ENCODE measurements at places on chromosomes 5 and 9.

GRCh38 chr9:17622141-17622540, 43.3 kb downstream of the SH3GL2 start:
- no peak for DNase-seq

DNA sequence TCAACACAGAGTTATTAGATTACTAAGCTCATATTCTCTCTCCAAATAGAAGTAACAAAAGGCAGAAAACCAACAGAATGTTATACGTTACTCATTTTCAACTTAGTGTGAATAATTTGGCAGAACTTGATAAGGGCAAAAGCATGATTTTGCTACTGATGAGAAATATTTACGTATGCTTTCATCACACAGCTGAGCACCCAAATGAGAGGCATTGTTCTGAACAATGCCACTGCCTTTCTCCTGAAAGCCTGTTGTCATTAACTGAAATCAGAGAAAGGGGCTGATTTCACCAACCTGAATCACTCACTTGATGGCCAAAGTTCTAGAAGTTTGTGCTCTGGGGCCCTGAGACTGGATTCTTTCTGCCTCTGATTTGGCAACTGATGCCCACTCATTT, 367.5 kb upstream of the PTGER4 start:
- DNase-seq: no peak

DNA sequence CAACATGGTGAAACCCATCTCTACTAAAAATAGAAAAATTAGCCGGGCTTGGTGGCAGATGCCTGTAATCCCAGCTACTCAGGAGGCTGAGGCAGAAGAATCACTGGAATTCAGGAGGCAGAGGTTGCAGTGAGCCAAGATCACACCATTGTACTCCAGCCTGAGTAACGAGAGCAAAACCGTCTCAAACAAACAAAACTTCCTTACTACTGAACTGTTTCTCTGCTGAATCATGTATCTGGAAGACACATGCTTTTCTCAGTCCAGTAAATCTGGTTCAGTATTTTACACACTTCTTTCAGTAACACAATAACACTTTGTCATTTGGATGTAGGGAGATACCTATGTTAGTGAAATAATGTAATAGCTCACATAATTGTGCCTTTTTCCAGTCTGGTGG, 7.9 kb downstream of the TRMT10B start:
- DNase-seq: peak; percentile 60

DNA sequence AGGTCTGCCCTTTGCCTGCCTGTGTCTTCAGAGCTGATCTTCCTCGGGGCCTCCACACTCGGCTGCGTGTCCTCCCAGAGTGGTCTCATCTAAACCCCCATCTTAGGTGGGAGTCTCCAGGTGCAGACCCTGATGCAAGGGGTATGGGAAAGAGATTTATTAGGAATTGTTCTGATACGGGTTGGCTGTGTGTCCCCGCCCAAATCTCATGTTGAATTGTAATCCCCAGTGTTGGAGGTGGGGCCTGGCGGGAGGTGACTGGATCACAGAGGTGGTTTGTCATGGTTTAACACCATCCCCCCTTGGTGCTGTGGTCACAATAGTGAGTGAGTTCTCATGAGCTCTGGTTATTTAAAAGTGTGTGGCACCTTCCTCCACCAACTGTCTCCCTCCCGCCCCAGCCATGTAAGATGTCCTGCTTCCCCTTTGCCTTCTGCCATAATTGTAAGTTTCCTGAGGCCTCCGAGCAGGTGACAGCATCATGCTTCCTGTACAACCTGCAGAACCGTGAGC, 208.4 kb downstream of the AOPEP start:
- DNase-seq: no peak

DNA sequence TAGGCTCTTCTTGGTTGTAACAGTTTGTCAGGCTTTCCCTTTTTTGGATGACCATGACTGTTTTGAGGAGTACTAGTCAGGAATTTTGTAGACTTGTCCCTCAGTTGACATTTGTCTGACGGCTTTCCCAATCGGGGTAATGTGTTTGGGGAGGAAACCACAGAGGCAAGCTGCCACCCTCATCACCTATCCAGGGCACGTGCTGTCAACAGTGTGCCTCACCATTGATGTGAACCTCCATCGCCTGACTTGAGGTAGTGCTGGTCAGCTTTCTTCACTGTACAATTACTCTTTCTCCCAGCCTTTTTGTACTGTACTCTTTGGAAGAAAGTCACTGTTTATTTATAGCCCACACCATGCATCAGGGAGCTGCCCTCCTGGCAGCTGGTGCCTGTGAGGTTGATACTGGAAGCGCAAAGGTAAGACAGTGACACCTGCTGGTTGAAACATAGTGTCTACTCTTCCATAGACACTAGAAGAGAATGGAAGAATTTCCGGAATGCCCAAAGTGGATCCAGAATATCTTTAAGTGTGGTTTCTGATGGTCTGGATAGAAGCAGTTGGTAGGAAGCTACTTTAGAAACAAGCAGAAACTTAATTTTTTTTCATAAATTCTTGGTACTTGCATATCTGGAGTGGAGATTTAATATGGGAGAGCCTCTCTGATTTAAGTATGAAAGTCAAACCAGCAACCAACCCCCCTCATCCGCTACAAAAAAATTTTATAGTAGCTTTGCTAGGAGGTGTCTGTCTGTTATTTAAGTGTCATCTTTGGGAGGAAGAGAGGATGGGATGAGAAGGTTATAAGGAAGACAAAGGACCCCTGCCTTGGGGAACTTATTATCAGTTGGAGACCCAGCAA, 69.3 kb downstream of the SNX30 start:
- peak; percentile 73 for DNase-seq

- DNase-seq: peak; percentile 71
These were observed 101.2 kb downstream of the TRIM36 start for GRCh38 chr5:115068239-115069086.

DNA sequence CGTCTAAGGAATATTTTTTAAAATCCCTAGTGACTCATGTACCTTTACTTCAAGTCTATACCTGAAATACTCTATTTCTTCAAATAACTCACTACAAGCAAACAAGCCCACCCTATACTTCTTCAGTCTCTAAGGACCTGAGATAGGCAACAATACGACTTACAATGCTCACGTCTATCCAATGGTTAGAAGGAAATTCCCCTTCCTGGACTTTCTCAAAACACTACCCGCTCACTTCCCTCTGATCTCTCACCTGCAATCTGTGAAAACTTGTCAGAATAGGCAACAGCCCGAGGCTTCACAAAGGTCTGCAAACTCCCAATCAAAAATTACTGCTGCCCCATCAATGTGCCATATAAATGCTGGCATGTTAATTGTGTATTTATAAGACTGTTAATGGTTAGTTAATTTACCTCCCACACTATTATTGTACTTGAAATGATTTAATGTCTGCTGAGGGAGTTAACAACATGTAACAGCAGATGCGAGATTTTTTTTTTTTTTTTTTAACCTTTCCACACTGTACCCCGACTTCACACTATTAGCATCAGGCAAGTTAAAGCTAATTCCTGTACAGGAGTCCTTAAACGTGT, 27.3 kb downstream of the MAPKAP1 start:
- DNase-seq: no peak

DNA sequence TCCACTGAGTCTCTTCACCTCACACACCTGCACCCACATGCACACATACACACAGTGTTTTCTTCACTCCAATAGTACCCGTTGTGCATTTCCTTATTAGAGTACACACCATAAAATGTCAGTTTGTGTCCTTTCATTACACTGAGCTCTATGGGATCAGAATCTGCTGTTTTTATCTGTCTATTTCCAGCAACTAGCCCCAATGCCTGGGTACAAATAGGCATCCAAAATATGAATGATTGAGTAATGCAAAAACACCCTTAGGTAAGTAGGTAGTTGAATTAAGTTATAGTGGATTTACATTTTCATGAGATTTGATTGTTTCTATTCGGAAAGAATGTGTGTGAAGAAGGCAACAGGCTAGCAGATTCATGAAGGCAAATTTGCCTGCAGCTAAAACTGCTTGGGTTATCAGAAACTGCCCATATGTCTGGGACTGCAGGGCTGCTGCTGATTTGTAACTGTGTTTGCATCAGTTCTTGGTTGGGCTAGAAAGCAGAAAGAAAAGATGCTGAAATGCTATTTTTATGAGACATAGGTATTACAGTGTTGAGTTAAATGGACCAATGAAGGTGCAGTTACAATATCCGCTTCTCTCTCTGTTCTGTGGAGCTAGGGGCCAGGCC, 26.9 kb downstream of the PPP3R2 start:
- no peak for DNase-seq

GRCh38 chr5:112869948-112870347, 8.9 kb downstream of the SRP19 start:
- no peak for DNase-seq

DNA sequence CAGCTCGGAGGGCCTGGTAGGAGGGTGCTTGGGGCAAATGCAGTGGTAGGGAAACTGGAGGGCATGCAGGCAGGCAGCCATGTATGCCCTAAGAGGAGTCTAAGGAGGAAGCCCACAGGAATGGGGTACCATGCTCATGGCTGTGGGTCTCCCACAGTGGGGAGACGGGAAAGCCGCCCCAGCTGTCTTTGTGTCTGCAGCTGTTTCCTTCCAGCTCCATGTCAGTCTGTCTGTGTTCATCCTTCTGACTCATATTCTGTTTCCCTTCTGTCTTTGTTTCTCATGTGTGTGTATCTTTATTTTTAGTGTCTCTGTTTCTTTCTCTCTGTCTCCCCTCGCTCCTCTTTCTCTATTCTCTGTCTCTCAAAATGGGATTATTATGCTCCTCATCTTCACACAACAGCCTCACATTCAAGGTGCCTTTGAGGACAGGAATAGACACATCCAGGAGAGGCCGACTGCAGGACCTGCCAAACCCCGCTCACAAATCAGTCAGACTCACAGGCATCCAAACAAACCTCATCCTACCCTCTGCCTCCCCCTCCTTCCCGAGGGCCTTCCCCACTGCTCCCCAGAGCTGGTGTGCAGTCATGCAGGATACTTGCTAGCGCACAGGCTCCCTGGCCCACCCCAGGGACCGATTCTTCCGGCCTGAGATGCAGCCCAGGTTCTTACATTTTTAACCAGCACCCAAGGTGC, 68.4 kb upstream of the RARS1 start:
- DNase-seq: no peak

DNA sequence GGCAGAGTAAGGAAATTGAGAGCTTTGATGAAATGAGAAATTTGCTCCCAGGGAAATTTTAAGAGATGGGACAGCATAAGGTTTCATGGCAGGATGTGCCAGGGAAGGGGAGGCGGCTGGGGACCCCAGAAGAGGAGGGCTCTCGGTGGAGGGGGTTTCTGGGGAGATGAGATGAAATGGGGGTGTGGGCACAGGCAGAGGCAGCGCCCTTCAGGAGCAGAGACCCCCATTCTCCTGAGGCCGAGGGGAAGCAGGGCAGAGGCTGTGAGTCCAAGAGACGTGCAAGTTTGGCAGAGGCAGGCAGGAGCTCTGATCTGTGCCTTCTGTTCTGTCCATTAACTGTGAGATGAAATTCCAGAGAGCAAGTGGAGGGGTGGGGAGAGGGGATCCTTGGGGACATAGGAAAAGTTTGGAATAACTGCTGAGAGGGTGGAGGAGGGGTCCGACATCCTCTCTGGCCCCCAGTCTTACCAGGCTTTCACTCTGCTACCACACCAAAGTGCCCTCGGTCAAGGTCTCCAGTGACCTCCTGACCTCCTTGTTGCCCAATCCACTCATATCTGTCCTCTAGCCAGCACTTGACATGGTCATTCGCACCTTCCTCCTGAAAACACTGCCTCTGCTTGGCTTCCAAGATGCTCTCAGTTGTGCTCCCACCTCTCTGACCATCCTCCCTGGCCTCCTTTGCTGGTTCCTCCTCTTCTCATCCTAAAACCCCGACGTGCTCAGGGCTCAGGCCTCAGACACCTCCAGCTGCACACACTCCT, 108.1 kb upstream of the MVB12B start:
- DNase-seq: no peak

GRCh38 chr9:134778156-134778555, 102.5 kb upstream of the FCN2 start:
- DNase-seq: no peak

All from fibroblast of skin of back (primary cell).